ENCODE measurements at places on chromosomes 12 and 14.
A peak's percentile ranks its signal among the peaks of the same experiment; 100 is the strongest.

GRCh38 chr14:63686926-63687325 is 40.9 kb downstream of the SGPP1 start:
- DNase-seq: no peak

- peak; percentile 61 for DNase-seq
Observed at GRCh38 chr14:30243805-30244204, 315.2 kb upstream of the G2E3 start.

DNA sequence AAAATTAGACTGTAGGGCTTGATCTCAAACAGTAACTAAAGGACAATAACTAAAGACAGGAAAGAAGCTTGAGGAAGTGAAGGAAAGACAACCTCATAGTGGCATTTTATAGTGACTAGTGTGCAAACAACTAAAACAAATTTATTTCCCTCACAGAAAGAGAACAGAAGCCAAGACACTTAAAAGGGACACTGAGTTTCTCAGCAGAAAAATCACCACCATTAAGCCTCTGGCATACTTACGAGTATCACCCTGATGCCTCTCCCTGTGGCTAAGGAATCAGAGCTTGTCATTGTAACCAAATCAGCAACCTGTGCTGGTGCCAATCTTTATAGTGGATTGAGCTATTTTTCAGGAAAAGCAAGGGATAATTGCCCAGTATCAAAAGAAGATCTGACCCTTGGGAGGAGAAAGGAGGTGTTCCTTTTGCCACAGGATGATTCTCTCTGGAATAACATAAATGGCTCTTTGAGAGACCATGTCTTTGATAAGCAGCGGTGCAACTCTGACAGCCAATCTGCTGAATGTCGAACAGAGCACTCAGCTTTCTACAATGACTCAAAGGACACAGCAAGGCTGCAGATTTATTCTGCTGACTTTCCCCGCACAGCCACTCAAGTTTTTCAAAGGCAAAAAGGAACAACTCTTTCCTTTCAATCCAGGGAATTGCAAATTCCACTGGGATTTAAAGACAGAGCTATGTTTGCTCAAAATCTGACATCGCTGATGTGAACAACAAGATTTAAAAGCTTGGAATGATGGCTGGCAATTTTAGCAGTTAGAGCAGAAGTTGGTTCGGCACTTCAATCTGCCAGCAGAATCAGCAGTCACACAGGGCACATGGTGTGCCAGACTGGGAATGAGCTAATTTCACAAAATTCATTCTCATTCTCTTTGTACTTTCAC is 34.6 kb downstream of the ATF7 start:
- no peak for DNase-seq

- no peak for DNase-seq
Observed at GRCh38 chr12:56932146-56932545, 2.1 kb downstream of the SDR9C7 start.

- DNase-seq: peak; percentile 13
Observed at GRCh38 chr12:51941011-51941581, 10.4 kb upstream of the ACVR1B start.

- DNase-seq: no peak
Observed at GRCh38 chr12:101019667-101020066, 190.4 kb downstream of the SLC5A8 start.

GRCh38 chr12:70960484-70960883 is 39.9 kb upstream of the PTPRR start:
- DNase-seq: no peak

DNA sequence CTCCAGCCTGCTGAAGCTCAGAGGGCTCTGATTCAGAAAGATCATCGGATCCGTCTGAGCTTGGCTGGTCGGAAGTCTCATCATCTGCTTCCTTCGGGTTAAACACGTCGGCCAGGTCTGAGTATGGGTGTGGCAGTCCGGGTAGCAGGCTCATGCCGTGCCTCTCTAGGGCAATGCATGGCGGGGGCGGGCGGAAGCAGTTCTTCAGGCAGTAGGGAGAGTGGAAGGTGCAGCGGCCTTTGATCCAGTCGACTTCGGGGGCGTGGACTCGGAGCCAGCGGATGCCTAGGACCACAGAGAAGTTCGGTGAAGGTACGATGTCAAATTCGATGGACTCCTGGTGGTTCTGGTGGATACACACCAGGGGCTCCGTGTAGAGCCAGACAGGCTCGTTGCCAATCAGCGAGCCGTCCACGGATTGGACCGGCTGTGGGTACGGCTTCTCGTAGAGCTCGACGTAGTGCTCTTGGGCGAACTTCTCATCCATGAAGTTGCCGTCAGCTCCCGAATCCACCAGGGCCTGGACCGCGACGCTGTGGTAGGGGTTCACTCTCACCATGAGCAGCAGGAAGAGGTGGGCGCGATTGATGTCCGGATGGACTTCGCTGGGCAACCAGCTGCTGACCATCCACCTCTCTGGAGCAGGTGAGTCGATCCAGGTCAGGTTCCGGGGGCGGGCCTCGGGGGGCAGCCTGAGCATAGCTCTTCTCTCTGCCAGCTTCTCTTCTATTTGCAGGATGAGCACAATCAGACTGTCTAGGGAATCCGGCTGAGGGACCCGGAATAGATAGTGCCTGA is 20.3 kb downstream of the RTL1 start:
- no peak for DNase-seq

- DNase-seq: peak; percentile 79
Observed at GRCh38 chr14:58817846-58818245, 180.1 kb downstream of the DACT1 start.

DNA sequence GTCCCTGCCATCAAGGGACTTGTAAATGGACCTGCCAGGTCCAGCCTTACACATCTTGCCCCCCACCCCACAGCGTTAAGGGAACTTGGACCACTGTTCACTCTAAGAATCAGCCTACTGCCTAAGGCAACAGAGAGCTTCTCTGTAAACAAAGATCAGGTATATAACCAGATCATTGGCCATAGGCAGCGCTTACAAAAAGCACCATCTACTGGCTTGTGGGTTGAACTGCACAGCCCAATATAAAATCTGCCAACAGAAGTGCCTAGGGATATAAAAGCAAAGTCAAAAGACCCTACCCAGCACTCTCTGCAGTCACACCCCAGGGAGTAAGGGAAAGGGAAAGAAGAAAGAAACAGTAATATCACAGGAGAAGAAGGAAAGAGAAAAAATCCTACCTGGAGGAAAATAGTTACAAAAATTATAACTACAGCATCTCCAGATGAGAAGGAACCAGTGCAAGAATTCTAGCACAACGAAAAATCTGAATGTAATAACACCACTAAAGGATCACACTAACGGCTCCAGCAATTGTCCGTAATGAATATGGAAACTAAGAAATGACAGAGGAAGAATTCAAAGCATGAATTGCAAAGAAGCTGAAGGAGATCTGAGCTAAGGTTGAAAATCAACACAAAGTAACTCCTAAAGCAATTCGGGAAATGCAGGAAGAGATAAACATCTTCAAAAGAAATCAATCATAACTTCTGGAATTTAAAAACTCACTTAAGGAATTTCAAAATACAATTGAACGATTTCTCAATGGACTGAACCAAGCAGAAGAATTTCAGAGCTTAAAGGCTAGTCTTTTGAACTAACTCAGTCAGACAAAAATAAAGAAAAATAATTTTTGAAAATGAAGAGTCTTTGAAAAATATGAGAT is 95.2 kb upstream of the PCED1B start:
- peak; percentile 74 for DNase-seq

DNA sequence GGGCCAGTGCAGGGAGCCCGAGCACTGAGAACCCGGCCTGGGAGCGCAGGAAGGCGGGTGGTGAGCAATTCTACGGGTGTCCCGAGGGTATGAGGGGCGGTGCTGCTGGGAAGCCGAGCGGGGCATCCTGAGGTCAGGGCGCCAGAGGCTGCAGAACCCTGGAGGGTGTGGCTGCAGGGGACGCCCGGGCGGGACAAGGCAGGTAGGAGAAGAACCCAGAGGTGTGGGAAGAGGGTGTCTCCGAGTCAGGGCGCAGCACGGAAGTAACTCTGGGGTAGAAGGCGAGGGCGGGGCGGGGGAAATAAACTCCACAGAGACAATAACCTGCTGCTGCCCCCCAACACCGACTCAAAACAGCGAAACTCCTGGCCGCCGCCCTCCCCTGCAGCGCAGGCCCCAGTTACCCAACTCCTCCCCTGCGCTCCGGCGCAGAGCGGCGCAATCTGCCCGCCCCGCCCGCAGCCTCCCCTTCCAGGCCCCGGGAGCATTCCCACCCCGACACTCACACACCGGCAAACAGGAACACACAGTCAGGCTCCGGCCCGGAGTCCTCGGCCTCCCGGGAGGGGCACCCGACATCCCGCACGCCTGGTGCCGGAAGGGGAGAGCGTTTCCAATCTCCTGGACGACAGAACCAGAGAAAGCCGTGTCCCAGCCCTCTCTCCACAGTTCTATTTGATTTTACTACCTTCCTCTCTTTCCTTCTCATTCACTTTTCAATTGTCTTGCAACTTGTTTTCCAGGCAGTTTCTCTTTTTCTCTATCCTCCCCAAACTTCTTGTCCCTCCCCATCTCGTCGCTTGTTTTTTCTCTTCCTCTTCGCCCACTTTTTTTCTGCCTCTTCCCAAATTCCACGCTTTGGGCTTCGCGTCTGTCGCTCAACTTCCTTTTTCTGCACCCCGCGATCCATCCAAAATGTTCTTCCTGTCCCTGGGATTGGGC is 2.4 kb downstream of the HRK start:
- DNase-seq: no peak

DNA sequence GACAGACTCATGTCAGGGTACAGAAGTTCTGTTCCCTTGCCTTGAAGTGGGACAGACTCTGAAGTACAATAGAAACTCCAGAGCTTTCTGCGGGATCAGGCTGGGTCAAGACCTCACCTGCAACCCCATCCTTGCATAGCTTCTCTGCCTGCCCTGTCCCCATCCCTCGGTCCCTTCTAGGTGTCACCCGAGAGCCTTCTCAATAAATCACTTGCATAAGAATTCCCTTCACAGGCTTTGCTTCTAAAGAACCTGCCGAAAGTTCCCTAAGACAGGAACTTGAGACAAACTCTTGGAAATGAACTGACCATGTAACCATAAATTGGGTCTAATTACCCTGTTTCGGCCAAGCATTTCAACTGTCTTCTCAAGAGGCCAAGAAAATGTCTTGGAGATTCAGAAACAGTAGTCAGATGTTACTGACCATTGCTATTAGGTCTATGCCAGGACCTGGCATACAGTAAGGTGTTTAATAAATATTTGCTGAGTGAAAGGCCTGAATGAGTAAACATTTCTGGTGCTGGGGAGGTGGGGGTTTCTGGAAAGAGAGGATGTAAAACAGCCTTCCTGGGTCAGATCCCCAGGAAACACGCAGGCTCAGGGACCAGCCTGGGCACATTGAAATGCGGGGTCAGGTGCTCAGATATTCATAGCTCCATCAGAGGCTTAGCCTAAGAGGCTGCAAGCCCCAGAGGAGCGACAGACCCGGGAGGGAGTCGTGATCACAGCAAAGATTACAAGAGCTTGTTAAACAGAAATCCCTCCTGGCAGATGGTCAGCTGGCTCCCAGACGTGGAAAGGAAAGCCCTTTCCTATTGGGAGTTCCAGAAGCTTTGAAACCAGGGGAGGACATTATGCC is 226.2 kb upstream of the LHX5 start:
- DNase-seq: no peak

- no peak for DNase-seq
Observed at GRCh38 chr12:30074916-30075315, 291.2 kb upstream of the TMTC1 start.

DNA sequence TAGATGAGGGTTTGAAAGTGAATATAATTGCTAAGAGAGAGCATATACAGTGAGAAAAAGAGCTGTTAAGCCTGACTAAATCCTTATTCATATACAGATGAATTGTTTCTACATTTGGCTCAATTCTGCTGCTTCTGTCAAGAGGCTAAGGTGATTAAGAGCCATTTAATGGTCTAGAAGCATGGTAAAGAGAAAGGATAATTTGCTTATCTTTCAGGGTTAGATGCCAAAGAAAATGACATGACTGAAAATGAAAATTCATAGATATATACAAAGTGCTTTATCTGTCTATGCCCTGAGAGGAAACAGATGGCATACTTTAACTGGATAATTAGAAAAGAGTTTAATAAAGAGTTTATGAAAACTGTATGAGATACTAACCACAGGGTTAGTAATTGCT is 834.9 kb downstream of the SLC6A15 start:
- peak; percentile 17 for DNase-seq

GRCh38 chr12:118625050-118625675 is 248.8 kb downstream of the SUDS3 start:
- DNase-seq: no peak

DNA sequence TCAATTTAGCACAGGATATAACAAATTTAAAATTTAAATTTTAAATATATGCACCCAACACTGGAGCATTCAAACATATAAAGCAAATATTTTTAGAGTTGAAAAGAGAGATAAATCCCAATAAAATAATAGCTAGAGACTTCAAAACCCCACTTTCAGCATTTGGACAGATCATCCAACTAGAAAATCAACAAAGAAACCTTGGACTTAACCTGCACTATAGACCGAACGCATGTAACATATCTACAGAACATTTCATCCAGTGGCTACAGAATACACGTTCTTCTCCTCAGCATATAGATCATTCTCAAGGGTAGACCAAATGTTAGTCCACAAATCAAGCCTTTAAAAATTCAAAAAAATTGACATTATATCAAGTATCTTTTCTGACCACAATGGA is 64.0 kb downstream of the SPTSSA start:
- DNase-seq: no peak

DNA sequence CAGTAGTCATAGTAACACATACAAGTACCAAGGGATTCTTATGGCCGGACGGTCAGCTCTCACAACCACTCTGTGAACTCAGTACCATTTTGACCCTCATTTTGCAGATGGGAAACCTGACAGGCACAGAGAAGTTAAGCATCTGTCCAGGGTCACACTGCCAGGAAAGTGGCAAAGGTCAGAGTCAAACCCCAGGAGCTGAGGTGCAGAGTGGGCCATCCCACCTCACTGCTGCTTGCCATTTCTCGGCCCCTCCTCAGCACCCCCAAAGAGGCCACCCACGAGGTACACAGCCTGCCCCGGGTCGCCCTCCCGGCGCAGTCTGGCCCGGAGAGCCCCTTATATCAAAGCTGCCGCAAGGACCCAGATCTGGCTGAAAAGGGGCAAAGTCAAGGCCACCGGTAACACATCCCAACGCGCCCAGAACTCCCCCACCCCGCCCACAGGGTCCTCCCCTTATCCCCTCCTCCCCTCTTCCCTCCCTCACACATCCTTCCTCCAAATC is 1.7 kb downstream of the NCOR2 start:
- DNase-seq: no peak

DNA sequence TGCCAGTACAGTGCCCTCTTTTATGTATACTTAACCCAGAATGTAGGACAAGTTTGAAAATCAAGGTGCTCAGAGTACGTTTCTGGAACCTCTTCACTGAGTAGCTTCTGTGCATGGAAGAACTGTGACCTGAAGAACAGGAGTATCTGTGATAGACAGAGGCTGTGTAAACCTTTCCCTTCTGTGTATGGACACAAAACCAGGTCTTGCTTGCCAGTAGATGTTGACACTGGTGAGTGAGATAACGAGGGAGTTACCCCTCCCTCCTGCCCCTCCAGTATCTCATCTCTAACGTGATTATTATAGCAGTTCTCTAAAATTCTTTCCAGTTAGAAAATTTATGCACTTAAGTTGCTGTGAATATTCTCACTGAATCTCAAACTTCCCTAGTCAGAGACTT is 170.8 kb downstream of the RPL10L start:
- no peak for DNase-seq

- peak; percentile 72 for DNase-seq
Observed at GRCh38 chr12:12837025-12837812, 24.1 kb downstream of the DDX47 start.
